ENCODE measurements at places on chromosomes 5 and 9. TPM values are rescaled to one million over a fixed set of nuclear protein-coding genes. Genes with fewer than 3 reads are reported as not detected.

- DNase-seq, result peak; percentile 68
Measured at GRCh38 chr9:15182730-15183129, 124.3 kb downstream of the TTC39B start.

TPM2 gene
- total RNA-seq, result 3,889 TPM

DNA sequence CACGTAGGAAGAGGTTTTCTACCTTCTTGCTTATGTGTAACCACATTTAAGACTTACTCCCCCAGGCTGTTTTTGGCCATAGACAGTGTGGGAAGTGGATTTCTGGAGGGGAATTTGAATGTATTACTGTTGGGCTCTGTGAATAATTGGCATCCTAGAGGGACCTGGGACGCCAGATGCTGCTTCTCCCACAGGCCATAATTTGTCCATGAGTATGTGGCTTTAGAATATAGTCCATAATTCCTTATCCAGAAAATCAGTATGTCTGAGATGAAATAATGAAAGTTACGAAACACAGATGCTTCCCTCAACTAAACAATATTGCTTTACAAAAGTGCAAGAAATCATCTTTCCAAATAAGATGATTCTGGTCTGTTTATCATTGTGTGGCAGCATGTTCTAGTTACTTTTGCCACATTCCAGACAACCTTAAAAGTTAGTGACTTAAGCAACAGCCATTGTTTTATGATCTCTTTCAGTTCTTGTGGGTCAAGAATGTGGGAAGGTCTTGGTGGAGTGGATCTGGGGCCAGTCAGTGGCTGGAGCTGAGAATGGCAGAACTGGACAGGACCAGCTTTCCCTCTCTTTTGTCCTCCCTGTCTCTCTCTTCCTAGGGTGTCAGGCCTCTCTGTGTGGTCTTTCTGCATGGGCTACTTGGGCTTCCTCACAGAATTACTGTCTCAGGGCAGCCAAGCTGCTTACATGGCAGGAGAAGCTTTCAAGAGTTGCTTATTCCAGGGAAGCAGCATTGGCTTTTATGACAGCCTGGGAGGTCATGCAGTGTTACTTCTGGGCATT lies 79.4 kb downstream of the FBXL7 start:
- DNase-seq, result peak; percentile 48

DNA sequence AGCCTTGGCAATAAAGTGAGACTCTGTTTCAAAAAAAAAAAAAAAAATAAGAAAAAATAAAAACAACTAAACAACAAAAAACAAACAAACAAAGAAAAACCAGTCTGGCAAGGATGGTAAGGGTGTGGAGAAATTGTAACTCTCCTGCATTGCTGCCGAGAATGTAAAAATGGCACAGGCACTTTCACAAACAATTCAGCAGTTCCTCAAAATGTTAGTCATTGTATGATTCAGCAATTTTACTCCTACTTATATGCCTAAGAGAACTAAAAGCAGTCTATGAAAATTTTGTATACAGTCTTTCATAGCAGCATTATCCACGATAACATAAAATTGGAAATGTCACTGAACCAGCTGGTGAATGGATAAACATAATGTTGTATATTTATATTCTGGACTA lies 280.4 kb downstream of the CDH9 start:
- no peak for DNase-seq

DNA sequence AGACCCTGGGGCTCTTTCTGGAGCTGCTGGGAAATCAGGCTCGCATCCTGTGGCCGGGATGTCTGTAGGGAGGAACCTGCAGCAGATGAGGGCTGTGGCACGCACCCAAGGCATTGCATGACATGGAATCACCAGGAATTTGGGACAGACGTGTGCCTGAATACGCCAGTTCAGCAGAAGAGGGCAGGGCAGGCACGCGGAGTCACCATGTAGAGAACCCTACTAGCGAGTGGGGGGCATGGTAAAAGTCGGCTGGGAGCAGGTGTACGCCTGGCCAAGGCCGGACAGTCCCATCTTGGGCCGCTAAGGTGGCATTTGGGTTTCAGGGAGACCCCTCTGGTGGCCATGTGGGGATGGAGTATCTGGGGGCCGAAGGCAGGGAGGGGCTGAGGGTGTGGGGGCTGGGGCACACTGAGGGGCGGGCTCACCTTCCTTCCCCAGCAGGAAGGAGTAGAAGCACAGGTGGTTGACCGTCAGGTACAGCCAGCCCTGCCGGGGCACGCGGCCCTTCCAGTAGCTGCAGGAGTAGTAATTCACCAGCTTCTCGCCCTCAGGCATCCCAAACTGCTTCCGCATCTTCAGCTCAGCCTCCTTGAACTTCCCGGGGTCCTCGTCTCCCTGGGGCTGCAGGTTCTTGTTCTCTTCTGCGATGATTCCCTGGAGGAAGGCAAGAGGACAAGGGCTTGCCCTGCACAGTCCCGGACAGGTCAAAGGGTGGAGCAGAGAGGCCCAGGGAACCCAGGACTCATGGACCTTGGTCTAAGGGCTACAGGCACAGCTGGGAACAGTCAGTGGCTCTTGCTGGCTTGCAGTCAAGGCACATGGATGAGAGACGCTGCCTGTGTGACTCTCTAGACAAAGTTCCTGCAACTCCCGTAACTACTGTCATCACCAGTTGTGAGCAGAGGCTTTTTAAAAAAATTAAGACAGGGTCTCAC lies 13.5 kb downstream of the TBC1D9B start:
- DNase-seq, result no peak

TMEM215 gene
- total RNA-seq, result 2.1 TPM

- DNase-seq, result no peak
Measured at GRCh38 chr9:37034938-37035647, 1.0 kb upstream of the PAX5 start.
